ENCODE measurements at places on chromosomes 3 and 15. TPM values are rescaled to one million over a fixed set of nuclear protein-coding genes. Genes with fewer than 3 reads are reported as not detected.

DNA sequence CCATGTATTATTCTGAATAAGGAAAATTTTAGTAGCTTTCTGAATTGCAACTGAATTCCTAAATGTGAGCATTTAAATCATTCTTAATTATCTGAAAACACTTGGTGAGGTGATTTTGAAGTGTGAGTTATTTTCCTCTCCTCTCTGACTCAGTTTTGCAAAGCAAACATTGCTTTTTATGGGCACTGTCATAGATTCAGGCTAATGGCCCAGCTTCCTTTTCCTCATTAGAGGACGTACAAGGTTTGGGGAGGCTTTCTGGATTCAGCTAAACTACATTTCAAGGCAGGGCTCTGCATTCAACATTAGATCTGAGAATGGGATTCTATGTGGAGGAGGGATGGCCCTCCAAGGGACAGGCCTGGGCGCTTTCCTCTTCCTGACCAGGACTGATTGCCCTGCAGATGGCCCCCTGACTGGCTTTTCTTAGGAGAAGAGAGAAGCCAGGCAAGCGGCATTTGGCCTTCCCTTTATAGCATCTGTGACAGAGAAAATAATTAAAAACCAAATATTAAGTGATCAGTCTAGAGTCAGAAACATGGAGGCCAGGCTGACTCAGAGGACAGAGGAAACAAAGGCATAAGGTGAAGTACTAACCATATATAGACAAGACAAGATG, 53.0 kb upstream of the STXBP5L start:
- no peak for DNase-seq

DNA sequence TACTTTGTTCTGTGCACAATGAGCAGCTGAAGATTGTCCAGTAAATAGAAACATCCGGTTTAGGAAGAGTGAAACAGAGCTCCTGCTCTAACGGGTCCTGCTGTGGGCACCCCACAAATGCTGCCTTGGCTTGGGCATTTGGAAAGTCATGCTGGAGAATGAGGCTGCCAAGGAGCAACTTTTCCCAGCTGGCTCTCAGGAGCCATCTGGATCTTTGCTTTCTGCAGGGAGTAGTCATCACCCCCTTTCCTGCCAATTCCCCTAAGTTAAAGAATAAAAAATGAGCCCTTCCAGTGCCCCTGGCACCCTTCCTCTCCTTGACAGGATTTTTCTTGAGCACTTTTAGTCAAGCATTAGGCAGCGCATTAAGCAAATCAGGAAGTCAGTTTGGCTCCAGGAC, 90.0 kb downstream of the FAM43A start:
- DNase-seq: no peak

DNA sequence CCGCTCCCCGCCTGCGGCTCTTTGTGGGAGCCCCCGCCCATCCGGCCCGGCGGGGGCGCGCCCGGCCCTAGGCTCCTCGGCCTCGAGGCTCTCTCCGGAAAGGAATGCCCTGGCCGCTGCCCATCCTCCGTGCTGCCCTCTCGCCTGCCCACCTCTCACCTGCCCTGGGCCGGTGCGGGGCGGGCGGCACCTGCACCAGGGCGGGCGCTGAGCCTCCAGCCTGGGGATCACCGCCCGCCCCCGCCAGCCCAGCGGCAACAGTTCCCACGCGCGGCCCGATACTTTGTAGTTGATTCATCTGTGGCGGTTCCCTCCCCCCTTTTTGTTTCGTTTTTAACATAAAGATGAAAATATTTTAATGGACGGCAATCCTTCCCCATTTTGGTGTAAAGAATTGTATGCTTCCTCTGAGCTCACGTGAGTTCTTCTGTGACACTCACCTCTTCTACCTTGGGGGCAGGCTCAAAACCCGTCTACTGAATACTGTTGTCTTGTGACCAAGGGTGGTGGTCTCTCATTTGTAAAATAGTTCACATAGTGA, 1.9 kb downstream of the KLF13 start:
- DNase-seq: no peak

CCR4 gene
- 0.13 TPM for polyA plus RNA-seq

ISL2 gene
- polyA plus RNA-seq: not detected

- no peak for DNase-seq
These were observed 67.0 kb upstream of the CADPS start for GRCh38 chr3:62942227-62942626.

DNA sequence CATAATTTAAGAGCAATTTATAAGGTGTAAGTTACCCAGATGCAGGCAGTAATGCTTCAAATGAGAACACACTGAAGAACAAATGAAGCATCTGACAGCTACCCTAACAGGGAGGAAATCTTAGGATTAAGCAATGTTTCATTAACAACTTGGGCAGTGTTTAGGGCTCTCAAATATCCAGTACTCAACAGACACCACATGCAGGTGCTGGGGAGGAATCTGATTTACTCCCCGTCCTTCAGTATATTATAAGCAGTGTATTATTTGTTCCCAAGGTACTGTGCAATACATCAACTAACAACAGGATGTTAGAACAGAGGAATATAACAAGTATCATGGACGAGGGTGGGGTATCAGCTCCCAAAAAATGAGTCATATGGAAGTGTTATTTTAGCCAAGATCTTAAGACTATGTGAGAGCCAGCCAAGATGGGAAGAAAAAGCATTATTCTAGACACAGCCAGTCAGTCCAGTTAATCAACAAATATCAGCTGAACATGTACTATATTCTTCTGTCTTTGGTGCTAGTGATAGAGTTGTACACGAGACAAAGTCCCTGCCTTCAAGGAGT, 20.4 kb downstream of the BTBD1 start:
- DNase-seq: no peak

FBXO40 gene
- polyA plus RNA-seq: not detected

GRCh38 chr15:64130159-64130558, 21.4 kb upstream of the SNX22 start:
- DNase-seq: no peak

GRCh38 chr3:187002915-187003314, 72.6 kb downstream of the ST6GAL1 start:
- DNase-seq: no peak

GRCh38 chr3:100518983-100519382, 26.6 kb downstream of the TMEM45A start:
- DNase-seq: no peak

GRCh38 chr3:16132190-16132589, 42.3 kb upstream of the GALNT15 start:
- no peak for DNase-seq

GRCh38 chr3:134472831-134473230, 13.0 kb downstream of the ANAPC13 start:
- no peak for DNase-seq

DNA sequence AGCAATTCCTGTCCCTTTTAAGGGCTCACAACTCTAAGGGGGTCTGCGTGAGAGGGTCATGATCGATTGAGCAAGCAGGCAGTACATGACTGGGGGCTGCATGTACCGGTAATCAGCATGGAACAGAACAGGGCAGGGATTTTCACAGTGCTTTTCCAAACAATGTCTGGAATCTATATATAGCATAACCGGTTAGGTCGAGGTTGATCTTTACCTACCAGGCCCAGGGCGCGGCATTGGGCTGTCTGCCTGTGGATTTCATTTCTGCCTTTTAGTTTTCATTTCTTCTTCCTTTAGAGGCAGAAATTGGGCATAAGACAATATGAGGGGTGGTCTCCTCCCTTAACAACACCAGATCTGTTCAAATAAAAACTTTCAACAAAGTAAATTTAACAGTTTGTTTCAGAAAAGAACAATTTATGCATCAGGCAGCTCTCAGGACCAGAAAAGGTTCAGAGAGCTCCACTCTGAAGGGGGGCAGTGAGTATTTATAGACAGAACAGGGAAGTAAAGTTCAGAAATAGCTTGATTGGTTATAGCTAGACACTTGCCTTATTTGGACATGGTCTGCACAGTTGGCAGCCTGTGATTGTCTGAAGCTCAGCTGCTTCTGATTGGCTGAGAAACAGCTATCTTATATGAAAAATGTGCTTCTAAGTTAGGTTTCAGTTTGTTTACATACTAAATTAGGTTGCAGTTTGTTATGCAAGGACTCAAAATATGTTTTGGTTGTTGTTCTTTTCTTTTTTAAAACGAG, 17.2 kb upstream of the B4GALT4 start:
- no peak for DNase-seq

GRCh38 chr15:34185666-34186065, 24.2 kb downstream of the KATNBL1 start:
- no peak for DNase-seq

GRCh38 chr15:94416820-94417219, 185.5 kb downstream of the MCTP2 start:
- DNase-seq: no peak

- no peak for DNase-seq
These were observed 4.7 kb upstream of the RNF13 start for GRCh38 chr3:149808209-149808829.

GRCh38 chr15:23734862-23735261, 47.8 kb upstream of the NDN start:
- DNase-seq: no peak

DNA sequence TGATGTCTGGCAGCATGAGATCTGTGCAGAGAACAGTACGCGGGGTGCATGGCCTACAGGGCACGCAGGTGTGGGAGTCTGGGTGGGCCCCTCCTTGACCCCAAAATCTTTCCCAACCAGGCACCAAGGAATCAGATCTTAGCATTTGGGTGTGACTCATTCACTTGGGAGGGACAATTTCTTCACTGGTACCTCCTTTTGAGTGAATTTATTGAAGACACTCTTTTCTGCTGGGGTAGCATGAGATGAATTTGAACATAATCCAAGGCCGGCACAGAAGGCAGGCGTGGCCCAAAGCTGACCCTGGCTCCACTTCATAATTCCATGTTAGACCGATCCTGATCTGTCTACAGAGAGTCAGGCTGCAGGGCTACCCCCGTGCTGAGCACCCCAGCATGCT, 30.6 kb upstream of the CDV3 start:
- DNase-seq: no peak
